ENCODE measurements at places on chromosomes 4 and X. TPM values are rescaled to one million over a fixed set of nuclear protein-coding genes. Genes with fewer than 3 reads are reported as not detected.

DNA sequence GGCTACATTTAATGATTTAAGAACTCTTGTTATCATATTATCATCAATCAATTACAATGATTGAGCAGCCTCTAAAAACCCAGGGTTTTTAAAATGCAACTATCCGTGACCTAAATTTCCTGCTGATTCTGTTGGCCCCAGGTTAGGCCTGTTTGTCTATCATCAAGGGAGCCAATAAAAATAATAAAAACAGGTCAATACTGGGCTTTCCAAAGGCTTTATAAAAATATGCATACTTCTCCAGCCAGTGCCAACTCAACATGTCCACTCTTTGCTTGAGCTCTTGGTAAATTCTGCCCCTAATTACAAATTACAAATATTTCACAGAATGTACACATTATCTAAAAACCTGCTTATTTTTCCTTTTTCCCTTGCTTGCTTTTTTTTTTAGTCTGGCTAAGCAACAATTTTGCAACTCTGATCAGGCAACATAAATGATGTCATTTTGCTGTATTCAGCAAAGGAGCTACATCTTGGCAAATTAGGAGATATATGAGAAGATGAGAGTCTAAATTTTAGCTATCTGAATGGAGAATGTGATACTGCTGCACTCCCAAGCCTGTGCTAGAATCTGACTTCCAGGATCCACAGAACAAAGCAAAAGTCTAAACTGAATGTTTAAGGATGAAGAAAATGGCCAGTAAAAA, 204.0 kb downstream of the SCFD2 start:
- no peaks in the 10 kb centered on the region for H3K27me3 ChIP-seq
- no peaks in the 10 kb centered on the region for H3K36me3 ChIP-seq
- 0 out of 2 replicates have a peak, but pooled peaks cover 3% of the 10 kb centered on the region for H3K4me1 ChIP-seq
- no peak overlapping the region for H3K27ac ChIP-seq
- no peak for DNase-seq

The FREM3 gene
- not detected for total RNA-seq

The TMEM129 gene
- total RNA-seq: 39.0 TPM

The KIAA1210 gene
- not detected for total RNA-seq

DNA sequence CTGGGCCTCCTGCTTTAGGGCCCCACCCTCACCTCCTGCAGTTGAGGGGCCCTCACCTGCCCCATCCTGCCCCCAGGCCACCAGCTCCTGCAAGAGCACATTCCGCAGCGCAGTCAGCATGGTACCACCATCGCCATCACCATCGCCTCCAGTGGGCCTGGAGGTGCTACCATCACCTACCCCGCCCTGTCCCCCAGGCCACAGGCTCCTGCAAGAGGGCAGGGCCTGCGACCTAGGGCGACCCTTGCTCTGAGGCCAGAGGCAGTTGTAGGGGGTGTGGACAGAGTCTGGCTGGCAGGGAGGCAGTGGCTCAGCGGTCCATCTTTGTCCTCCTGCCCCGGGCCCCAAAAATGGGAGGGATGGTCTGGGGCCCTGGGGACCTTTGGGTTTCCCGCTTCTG, 3.9 kb upstream of the HAUS7 start:
- H3K27ac ChIP-seq: no peak overlapping the region
- DNase-seq: peak; percentile 70
- H3K4me1 ChIP-seq: peaks cover 29% of the 10 kb centered on the region
- H3K27me3 ChIP-seq: no peaks in the 10 kb centered on the region
- no peak overlapping the region for H3K4me3 ChIP-seq

DNA sequence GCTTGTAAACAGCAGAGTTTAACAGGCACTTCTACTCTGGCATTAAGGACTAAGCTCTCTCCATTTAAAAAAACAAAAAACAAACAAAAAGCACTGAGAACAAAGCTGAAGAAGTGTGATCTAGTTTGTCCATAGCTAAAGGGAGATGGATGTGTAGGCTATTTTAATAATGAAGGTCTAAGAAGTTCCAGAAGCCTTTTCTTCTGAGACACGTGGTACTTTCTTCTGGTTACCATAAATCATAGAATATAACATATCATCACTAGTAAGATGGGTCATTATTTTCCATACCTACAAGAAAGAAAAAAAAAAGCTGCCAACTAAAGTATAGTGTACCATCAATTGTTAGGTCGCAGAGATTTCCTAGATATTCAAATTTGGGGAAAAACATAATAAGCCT, 722 bp upstream of the NBDY start:
- no peaks in the 10 kb centered on the region for H3K27me3 ChIP-seq
- DNase-seq: no peak
- H3K36me3 ChIP-seq: no peaks in the 10 kb centered on the region
- no peak overlapping the region for H3K4me3 ChIP-seq

DNA sequence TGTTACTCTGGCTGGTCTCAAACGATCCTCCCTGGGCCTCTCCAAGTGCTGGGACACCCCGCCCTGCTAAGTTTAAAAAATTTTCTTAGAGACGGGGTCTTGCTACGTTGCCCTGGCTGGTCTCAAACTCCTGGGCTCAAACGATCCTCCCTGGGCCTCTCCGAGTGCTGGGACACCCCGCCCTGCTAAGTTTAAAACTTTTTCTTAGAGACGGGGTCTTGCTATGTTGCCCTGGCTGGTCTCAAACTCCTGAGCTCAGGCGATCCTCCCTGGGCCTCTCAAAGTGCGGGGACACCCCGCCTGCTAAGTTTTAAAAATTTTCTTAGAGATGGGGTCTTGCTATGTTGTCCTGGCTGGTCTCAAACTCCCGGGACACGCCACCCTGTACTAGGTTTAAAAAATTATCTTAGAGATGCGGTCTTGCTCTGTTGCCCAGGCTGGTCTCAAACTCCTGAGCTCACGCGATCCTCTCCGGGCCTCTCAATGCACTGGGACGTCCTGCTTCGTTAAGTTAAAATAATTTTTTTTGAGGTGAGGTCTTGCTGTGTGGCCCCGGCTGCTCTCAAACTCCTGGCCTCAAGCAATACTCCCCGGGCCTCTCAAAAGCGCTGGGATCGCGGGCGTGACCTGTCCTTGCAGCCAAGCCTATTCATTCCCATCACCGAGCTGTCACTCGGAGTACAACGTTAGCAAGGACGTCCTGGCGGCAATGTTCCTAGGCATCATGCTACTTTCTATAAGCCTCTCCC, 1.1 kb downstream of the SLC25A6 start:
- no peaks in the 10 kb centered on the region for H3K27me3 ChIP-seq
- DNase-seq: peak; percentile 22
- H3K27ac ChIP-seq: peak overlapping the region; percentile 99

DNA sequence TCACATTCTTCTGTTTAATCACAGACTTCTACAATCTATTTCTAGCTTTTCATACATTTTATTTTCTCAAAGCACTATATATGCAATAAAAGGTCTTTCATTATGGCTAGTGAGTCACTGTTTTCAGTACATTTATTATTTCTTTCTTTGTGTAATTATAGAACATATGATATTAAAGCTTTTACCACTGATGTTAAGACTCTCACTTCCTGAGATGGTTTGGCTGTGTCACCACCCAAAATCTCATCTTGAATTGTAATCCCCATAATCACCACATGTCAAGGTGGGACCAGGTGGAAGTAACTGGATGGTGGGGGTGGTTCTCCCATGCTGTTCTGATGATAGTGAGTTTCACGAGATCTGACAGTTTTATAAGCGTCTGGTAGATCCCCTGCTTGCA, 41.9 kb downstream of the UBA6 start:
- no peak for DNase-seq
- H3K36me3 ChIP-seq: peaks cover 7% of the 10 kb centered on the region
- no peaks in the 10 kb centered on the region for H3K27me3 ChIP-seq
- no peak overlapping the region for H3K27ac ChIP-seq
- H3K4me3 ChIP-seq: no peak overlapping the region

All from Caco-2 (cell line).